CD8-positive, alpha-beta memory T cell (primary cell): ENCODE measurements at places on chromosomes 7 and 10.

DNA sequence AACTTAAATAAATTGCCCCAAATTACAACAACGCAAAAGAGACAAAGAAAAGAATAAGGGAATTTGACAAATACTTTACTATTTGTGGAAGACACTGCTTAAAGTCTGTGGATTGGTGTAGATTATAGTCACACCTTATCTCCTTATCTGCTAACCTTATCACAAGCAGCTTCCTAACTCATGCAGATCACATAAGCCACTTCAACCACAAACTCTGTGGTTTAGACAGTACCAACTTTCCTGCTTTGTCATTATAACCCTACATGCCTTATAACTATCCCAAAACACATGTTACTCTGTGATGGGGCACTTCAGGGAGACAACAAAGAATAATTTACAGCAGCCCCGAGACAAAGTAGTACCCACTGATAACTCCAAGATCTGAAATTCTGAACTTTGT lies 41.5 kb upstream of the PPP3CB start:
- no peak for DNase-seq

DNA sequence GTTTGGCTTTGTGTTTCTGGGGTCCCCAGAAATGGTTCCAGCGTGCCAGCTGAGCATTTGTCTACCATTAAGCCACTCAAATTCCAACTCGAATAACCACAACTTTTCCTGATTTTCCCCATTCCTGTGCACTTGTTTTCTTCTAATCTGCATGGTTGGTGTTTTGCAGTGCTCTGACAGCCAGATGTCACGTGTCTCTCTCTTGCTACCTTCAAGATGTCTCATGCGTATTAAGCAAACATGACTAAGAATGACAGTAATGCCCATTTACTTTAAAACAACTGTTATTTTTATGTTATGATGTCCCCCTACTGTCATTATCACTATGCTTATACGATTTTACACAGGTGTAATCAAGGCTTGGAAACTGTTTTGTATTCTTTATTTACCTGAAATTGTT lies 35.2 kb upstream of the MXI1 start:
- DNase-seq: no peak

- DNase-seq: no peak
These were observed 88.9 kb downstream of the ATE1 start for GRCh38 chr10:121838931-121839330.

GRCh38 chr7:70212281-70212680 lies 614.0 kb downstream of the AUTS2 start:
- DNase-seq: no peak

DNA sequence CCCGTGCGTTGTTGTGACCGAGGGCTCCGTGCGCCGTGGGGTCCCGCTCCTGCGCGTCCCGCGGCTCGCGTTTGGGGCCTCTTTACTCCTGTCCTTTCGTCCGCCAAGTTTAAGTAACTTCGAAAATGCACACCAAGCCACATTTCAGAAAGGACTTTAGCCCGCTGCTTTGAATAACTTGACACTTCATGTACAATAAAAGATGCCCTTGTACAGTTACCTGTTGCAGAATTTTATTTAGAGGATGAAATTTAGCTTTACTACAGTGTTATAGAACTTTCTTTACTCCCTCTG lies 459 bp downstream of the SUGCT start:
- DNase-seq: no peak

DNA sequence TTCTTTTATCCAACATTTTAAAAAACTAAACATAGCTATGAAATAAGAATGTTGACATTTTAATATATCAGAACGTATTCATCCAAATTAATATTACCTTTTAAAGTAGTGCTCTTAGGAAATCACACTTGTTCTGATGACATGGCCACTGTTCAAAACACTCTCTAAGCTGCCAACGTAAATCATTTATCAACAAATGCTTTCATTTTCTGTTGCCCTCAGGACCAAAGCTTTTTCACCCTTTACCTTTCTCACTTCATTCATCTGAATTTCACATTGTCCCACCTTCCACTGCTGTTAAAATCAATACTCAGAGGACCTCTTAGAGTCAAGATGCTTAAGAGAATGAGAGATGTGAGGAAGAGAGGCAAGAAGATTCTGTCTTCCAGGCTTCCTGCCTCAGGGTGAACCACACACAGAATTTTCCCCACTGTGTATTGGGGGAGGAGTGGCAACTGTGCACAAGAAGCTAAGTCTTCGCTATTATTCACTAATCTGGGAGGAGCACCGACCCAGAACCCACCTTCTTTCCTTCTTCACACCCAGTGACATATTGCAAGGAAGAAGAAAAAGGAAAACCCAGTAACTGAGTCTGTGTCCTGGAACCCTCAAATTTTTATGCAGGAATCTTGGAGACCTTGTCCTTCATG lies 21.0 kb downstream of the HIBADH start:
- no peak for DNase-seq

DNA sequence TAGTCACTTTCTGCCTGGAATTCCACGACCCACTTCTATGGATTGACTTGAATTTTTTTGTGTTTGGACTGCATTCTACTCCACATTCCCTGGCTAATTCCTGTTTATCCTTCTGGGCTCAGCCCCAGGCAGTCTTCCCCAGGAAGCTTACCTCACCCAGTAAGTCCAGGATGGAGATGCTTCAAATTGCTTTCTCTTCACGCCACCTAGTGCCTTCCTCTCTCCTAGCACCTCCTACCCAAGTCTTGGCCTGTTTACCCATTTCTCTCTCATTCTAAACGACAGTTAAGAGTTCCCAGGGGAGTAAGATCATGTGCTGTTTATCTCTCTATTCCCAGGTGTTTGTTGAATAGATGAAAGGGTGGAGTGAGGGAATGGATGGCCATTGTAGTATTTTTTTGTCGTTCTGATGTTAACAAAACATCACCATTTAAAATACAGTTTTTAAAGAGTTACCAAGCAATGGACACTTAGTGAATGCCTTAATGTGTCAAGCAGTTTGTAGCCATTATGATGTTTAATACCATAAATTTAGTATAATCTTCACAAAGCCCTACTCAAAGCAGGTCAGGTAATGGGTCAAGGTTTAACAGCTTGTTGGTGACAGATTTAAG lies 45.5 kb upstream of the TARP start:
- DNase-seq: no peak

- no peak for DNase-seq
These were observed 107.6 kb downstream of the ADCY1 start for GRCh38 chr7:45681596-45682357.

DNA sequence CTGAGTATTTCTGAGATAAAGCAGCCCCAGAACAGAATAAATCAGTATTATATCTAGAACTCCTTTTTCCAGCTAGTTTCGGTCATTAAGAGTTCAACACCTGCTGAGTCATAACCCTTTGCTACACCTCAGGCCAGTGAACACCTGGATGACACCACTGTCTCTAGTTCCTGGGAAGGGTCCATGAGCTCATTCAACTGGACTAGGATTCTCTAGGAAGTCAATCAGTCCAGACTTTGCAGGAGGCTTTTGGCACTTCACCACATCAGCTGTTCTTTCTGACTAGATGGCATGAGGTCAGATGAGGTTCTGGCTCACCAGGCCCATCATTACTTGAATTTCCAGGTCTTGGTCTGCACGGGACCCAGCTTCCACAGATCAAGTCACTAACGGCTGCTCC lies 11.7 kb downstream of the SLC39A12 start:
- DNase-seq: no peak

DNA sequence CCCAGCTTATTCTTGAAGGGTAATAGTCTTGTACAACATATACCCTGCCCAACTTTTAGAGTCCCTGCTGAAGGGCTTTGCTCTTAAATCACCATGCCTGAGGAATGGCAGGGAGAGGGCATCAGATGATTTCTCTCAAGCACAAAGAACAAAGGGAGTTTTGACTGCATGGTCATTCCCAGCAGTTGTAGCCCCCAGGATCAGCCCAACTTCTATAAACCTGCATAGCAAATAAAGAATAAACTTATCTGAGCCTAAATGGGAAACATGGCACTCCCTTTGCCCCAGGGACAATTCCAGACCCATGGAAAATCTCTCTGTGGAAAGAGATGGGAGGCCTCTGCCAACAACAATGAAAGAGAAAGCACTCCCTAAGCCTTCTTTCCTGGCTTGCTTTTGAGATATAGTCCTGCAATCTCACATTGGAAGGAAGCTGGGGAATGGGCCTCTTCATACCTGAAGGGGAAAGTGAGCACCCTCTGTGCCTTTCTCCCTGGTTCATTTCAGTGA lies 18.7 kb downstream of the CADPS2 start:
- no peak for DNase-seq

DNA sequence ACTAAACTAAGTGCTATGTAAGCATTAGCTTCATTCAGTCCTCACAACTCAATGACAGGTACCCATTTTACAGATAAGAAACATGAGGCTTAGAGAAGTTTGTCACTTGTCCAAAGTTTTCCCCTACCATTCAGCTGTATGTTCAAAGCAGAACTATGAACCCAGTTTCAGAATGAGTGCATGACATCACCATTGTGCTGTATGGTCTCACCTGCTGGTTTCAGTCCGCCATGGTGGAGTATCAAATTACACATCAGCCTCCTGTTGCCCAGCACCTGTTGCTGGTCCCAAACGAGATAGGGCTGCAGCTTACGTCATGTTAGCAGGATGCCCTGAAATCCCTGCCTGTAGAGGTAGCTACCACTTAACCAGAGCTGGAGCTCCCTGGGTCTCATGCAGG lies 95.0 kb downstream of the DYNC1I1 start:
- no peak for DNase-seq

DNA sequence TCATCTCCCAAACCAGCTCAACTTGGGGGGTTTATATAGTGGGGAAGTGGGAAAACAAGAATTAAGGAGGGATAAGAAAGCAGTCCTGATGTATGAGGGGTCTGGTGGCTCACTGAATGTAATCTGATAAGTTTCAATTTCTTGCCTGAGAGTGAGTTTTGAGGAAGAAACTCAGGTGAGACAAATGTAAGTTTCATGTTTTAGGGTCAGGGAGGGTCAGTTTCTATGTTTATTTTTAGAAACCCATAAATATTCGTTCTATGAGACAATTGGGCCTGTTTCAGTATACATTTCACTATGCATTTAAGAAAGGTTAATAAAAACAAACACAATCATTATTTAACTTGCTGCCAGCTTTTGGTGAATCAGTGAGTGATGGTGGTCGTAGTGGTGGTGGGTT lies 128.0 kb upstream of the MBL2 start:
- DNase-seq: no peak

DNA sequence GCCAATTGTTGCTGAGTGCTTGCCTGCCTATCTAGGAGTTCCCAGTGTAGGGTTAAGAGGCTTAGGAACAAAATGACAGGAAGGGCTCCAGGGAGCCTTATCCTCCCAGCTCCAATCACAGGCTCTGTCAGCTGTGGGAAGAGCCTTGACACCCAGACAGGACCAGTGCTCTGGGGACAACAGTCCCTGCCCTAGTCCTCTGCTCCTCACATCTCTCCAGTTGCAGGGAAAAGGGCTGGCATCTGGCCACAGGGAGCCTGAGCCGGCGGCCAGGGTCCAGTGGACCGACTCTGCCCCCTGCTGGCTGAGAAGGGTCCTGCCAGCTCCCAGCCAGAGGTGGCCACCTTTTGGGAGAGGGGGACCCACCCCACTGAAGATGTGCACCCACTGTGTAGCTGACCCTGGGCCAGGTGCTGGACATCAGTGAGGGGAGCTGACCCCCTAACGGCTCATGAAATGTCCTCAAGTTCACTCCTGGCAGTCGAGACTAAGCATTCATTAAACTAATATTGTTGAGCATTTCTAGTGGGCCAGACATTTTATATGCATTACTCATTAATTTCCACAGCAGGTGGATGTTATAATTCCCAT lies 17.6 kb downstream of the DNAJB12 start:
- DNase-seq: peak; percentile 57

DNA sequence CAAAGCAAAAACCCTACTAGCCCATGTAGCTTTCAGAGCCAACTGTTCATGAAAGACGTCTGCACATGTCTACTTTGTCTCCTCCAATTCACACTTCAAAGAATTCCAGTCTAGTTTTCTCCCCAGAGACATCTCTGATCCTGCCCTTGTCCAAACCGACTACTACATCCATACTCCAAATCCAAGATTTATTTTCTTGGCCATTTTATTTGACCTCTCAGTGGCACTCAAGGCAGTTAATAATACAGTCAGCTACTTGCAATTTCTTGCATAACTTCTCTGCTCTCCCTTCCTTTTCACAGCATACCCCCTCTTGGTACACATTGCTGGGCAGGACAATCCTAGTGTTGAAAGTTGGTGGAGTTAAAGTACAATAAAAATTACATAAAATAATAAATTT lies 170.9 kb upstream of the INHBA start:
- DNase-seq: no peak

DNA sequence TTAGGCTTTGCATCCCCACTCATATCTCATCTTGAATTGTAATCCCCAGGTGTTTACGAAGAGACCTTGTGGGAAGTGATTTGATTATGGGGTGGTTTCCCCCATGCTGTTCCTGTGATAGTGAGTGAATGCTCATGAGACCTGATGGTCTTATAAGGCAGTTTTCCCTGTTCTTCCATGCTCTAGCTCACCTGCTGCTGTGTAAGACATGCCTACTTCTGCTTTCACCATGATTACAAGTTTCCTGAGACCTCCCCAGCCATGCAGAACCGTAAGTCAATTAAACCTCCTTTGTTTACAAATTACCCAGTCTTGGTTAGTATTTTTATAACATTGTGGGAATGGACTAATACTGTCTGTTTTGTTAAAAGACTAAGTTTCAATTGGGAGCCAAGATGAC lies 35.3 kb upstream of the ZNF92 start:
- no peak for DNase-seq

DNA sequence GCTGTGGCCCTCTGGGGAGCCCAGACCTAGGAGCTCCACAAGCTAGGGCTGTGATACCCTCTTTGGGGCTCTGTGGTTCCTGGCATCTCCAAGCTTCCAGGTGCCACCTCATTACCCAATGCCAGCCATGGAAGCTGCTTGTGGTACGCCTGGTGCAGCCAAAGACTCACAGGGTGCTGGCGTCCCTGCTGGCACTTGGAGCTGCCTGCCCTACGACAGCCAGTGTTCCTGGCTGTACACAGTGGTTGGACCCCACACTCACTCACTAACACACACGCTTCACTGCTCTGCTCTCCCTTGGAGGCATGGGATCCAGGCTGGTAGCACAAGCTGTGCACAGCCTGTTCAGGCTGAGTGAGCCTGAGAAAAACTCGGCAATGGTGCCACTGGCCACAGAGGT lies 894.1 kb upstream of the PHF14 start:
- no peak for DNase-seq

GRCh38 chr10:132593389-132593788 lies 55.8 kb downstream of the INPP5A start:
- no peak for DNase-seq

GRCh38 chr7:136136906-136137454 lies 159.8 kb upstream of the MTPN start:
- DNase-seq: no peak

GRCh38 chr10:56370217-56371113 lies 9.4 kb upstream of the ZWINT start:
- no peak for DNase-seq

- DNase-seq: no peak
These were observed 75.7 kb upstream of the SYPL1 start for GRCh38 chr7:106187613-106188350.

- no peak for DNase-seq
These were observed 181.1 kb downstream of the PRKG1 start for GRCh38 chr10:51255381-51255780.

- no peak for DNase-seq
These were observed 133.8 kb upstream of the ZNF92 start for GRCh38 chr7:65239707-65240352.

- no peak for DNase-seq
These were observed 1.2 kb upstream of the MAT1A start for GRCh38 chr10:80290474-80291220.

- DNase-seq: no peak
These were observed 340.1 kb upstream of the SHH start for GRCh38 chr7:156152390-156152789.
